Ascending aorta (tissue), 2 donors: ENCODE measurements at places on chromosomes 11 and 22. TPM values are rescaled to one million over a fixed set of nuclear protein-coding genes. Genes with fewer than 3 reads are reported as not detected.

DNA sequence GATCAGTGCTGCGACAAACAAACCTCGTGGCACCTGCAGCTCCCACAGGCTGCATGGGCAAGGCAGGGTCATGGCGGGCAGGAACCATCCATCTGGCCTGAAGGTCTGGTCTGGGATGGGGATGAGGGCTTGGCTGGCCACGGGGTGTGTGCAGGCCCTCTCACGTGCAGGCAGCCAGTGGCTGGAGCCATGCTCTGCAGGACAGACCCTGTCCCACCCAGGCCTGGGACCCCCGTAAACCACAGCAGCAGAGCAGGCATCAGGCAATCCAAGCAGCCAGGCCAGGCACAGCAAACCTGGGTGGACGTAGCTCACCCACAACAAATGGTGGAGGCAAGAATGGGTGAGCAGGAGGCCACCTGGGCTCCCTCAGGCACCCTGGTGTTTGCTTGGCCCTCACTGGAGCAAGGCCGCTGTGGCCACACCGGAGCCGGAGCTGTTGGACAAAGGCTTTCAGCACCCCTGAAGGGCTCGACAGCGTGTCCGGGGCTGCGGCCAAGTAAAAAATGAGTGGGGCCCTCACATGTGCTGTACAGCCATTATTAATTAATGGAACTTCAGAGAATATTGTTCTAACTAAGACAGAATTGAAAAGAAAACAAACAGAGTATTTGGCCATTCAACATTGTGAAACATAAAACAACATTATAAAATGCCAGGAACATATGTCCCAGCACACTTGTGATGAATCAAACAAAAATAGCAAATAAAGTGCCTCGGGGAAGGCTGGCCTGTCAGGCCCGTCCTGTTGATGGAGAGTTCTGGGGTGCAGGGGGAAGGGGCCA is 24.0 kb upstream of the GNB1L start:
- no peaks in the 10 kb centered on the region for H3K27me3 ChIP-seq
- no peak overlapping the region for H3K4me3 ChIP-seq
- H3K4me1 ChIP-seq = peaks cover 32% of the 10 kb centered on the region

- DNase-seq = no peak
- no peaks in the 10 kb centered on the region for H3K27me3 ChIP-seq
- H3K4me1 ChIP-seq = no peaks in the 10 kb centered on the region
- H3K27ac ChIP-seq = no peak overlapping the region
- no peak overlapping the region for H3K4me3 ChIP-seq
These were observed 94.2 kb downstream of the PTPRJ start for GRCh38 chr11:48074425-48075181.

GRCh38 chr22:33167998-33168790 is 110.0 kb upstream of the SYN3 start:
- H3K36me3 ChIP-seq = no peaks in the 10 kb centered on the region
- H3K4me1 ChIP-seq = no peaks in the 10 kb centered on the region
- DNase-seq = no peak

DNA sequence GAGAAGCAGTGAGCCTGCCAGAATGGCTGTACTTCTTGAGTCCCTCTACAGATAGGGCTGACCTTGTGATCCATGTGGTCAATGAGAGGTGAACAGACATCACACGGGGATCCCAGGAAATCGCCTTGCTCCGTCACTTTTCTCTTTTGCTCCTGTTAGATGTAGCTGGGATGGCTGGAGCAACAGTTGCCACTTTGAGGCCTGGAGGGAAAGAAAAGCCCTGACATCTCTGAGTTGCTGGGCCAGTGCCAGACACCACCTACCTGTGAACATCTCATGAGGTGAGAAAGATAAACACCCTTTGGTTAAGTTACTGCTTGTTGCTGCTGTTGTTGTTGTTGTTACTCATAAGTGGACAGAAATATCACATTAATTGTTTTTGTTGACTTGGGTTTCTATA is 840.3 kb downstream of the TBC1D22A start:
- H3K4me3 ChIP-seq = no peak overlapping the region
- no peaks in the 10 kb centered on the region for H3K4me1 ChIP-seq
- H3K27me3 ChIP-seq = no peaks in the 10 kb centered on the region
- DNase-seq = peak; percentile 34
- H3K27ac ChIP-seq = no peak overlapping the region

GRCh38 chr11:209275-210121 is 2.0 kb downstream of the RIC8A start:
- DNase-seq = no peak
- H3K4me3 ChIP-seq = peak overlapping the region; percentile 88
- H3K4me1 ChIP-seq = peaks cover 41% of the 10 kb centered on the region

DNA sequence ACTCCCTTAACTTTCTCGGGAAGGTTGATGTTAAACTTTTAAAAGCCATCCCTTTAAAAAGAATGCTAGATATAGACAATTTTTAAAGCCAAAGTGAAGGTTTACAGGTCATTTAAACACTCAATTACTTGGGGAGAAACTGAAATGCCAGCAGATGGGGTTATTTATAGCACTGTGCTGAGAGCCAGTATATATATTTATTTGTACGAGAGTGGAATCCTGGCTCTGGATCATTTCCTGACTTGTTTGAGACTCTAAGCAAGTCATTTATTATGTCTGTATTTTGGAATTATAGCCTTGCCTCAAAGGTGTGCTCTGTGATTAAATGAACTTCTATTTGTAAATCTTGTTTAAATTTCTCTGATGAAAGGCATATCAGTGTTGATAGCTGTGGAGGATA is 6.8 kb upstream of the ZBED5 start:
- H3K27ac ChIP-seq = peak overlapping the region; percentile 97
- H3K27me3 ChIP-seq = no peaks in the 10 kb centered on the region
- H3K4me3 ChIP-seq = no peak overlapping the region
- H3K36me3 ChIP-seq = no peaks in the 10 kb centered on the region
- H3K4me1 ChIP-seq = peaks cover 36% of the 10 kb centered on the region

DNA sequence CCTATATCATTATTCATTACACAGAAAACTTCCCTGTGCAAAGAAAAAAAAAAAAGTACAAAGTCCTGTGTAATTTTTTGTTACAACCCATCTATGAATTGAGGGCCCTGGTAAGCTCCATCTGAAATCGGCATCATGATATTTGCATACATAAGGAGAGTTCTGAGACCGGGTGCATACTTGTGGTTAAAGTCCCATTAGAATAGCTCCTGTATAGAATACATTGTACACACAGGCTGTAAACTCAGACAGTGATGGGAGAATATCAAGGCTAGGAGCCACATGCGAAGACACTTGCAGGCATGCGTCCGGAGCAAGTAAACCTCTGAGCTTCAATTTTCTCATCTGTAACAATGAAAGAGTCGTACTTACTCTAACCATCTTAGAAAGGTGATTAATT is 353.2 kb downstream of the ETS1 start:
- H3K36me3 ChIP-seq = no peaks in the 10 kb centered on the region
- DNase-seq = no peak
- H3K27me3 ChIP-seq = no peaks in the 10 kb centered on the region
- H3K4me1 ChIP-seq = no peaks in the 10 kb centered on the region
- no peak overlapping the region for H3K4me3 ChIP-seq
- no peak overlapping the region for H3K27ac ChIP-seq

DNA sequence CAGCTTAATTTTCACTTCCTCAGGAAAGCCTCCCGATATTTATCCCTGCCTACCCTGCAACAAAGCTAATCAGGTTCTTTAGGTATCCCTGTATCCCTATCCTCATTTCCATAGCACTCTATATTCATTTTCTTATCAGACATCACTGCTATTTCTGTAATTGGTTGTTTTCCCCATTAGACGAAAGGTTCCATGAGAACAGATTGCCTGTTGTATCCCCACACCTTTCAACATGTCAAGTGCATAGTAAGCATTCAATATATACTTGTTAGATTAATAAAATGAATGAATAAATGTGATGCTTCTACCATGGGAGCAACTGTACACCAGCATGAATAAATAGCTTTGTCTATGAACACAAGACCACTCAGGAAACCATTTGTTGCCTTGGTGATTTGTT is 499.8 kb downstream of the DLG2 start:
- no peaks in the 10 kb centered on the region for H3K4me1 ChIP-seq
- H3K27ac ChIP-seq = no peak overlapping the region
- H3K4me3 ChIP-seq = no peak overlapping the region
- no peaks in the 10 kb centered on the region for H3K27me3 ChIP-seq
- no peaks in the 10 kb centered on the region for H3K36me3 ChIP-seq
- DNase-seq = no peak

GRCh38 chr22:31046539-31047226 is 34.4 kb upstream of the SMTN start:
- peaks cover 19% of the 10 kb centered on the region for H3K4me1 ChIP-seq
- DNase-seq = no peak
- H3K36me3 ChIP-seq = no peaks in the 10 kb centered on the region
- peak overlapping the region; percentile 80 for H3K27ac ChIP-seq

- no peak overlapping the region for H3K27ac ChIP-seq
- no peak for DNase-seq
- H3K4me1 ChIP-seq = peaks cover 8% of the 10 kb centered on the region
- no peaks in the 10 kb centered on the region for H3K36me3 ChIP-seq
- no peak overlapping the region for H3K4me3 ChIP-seq
These were observed 2.0 kb upstream of the PRDM11 start for GRCh38 chr11:45144126-45145082.

DNA sequence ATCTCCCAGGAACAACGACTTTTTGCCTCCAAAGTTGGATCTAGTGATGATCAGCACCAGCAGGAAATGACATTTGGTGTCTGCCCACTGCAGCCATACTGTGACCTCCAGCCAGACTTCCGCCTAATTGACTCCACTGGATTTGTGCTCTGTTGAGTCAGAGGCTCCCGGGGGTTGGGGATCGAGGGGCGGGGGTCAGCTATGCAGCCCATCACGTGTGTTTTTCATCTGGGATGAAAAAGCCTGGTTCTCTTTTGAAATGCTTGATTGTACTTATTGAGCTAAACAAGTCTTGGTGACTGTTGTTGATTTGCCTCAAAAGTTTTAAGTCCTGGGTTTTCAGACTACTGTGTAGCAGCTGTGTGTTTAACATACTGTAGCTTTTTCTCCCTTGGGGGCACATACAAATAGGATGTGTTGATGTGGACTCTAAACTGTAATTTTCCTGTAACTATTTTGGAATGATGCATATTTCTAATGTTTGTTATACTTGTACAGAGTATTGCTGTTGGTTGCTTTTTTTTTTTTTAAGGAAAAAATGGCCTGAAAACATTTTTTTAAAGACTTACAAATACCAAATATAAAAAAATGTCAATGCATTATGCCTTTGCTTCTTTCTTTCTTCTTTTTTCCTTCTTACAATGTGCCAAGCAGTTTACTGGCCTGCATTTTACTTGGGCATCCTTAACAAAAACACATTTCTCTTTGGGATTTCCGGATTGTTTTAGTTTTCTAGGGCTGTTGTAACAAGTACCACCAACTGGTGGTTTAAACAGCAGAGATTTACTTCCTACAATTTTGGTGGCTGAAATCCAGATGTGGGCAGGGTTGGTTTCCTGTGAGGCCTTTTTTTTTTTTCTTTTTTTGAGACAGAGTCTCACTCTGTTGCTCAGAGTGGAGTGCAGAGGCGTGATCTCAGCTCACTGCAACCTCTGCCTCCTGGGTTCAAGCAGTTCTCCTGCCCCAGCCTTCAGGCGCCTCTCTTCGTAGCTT is 46.1 kb upstream of the OR4B1 start:
- H3K4me1 ChIP-seq = peaks cover 22% of the 10 kb centered on the region
- no peaks in the 10 kb centered on the region for H3K36me3 ChIP-seq
- no peak for DNase-seq
- no peak overlapping the region for H3K4me3 ChIP-seq
- H3K27me3 ChIP-seq = no peaks in the 10 kb centered on the region

DNA sequence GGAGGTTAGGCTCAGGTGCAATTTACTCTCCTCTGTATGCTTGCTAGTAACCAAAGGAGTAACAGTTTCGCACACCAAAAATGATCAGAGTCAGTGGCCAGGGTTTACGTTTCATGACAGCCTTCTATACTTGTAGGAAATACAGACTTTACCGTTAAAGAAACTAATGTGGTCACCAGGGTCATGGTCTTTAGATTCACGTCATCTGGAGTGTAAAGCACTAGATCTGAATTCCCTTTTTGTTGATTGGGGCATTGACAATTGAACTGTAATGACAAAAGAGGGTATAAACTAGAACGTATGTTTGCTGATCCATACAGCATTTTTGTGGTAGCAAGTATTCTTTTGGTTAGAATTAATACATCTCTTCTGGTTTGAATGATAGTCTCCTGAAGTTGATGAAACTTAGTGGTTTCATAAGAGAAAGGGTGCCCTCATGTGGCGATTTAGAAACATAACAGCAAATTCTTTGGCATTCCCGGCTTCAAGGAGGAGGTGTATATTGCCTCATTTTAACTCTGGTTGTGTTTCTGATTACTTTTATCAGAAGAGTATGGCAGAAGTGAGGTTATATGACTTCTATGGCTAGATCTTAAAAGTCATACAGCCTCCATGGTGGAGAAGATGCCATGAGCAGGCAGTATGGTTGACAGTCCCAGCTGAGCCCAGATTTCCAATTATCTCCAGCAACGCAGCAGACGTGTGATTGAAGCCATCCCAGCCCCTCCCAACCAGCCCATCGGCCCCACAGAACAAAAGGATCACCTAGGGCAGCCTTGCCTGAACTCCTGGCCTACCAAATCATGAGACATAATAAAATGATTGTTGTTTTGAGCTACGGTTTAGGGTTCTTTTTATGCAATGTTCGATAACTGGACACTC is 35.1 kb downstream of the MMP7 start:
- no peaks in the 10 kb centered on the region for H3K27me3 ChIP-seq
- H3K36me3 ChIP-seq = no peaks in the 10 kb centered on the region
- H3K27ac ChIP-seq = no peak overlapping the region
- no peaks in the 10 kb centered on the region for H3K4me1 ChIP-seq

DNA sequence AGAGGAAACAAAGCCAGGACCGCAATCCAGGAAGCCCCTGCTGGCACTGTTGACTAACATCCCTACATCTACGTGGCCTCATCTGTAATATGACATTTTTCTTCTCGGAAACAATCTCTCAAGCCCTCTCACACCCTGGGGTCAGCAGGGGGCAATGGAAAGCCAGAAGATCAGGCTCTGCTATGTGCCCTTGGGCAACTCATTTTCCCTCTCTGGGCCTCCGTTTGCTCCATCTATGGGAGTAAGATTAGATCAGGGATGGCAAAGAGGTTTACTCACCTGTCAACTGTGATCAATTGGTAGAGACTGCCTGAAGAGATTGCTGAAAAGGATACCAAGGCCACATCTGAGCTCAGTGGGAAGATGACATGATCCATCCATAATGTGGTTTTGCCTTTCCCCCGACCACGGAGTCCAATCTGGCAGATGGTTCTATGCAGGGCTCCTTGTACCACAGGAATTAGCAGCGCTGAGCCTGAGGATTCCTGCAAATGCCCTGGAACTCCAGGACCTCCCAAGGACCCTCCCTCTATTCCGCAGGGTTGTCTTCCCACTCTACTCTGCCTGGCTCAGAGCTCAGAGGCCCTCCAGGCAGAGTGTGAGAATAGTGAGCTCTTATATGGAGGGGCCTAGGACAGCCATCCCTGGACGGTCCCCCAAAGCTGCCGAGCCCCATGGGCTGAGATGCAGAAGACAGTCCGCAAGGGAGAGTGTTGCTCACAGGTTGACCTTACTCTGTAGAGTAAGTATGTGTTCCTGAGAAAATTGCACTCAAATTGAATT is 66.1 kb downstream of the CHST1 start:
- H3K36me3 ChIP-seq = no peaks in the 10 kb centered on the region
- H3K4me1 ChIP-seq = no peaks in the 10 kb centered on the region
- no peak overlapping the region for H3K27ac ChIP-seq
- no peaks in the 10 kb centered on the region for H3K27me3 ChIP-seq
- no peak for DNase-seq

Gene RSF1
- total RNA-seq = 17.8 TPM

Gene FOLR1
- total RNA-seq = not detected

Gene CASP5
- total RNA-seq = not detected

Gene BTBD18
- total RNA-seq = not detected

Gene E2F8
- total RNA-seq = 0.96 TPM
